ENCODE measurements at places on chromosomes 3 and 15.

DNA sequence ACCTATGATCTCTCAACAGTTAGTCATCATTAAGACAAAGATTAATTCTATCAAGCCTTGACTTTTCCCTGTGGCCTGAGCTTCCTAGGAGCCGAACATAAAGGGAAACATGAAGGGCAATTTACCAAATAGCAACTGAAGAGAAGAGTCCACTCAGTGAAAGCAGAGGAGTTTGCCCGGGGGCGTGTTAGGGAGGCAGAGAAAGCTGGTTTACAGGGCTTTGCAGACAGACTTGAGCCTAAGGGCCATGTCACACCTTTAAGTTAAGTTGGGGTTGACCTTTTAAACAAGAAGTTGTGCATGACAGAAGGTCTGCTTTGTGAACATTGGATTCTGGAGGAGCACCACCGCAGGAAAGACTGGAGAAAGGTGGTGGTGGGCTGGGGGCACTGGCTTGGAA, 701.8 kb upstream of the CFAP20DC start:
- no peak for DNase-seq

GRCh38 chr3:181358060-181358459, 353.7 kb upstream of the SOX2 start:
- no peak for DNase-seq

GRCh38 chr3:59128685-59129084, 78.9 kb upstream of the CFAP20DC start:
- no peak for DNase-seq

- DNase-seq = no peak
These were observed 32.3 kb upstream of the RAB7A start for GRCh38 chr3:128693696-128694095.

GRCh38 chr3:33113772-33114621, at the start of gene CRTAP:
CRTAP (plus strand) TSS chr3:33114014; CDS start chr3:33114078, 64 bp downstream.
- peak; percentile 73 for DNase-seq

GRCh38 chr3:195253923-195254432, 17.0 kb downstream of the XXYLT1 start:
- no peak for DNase-seq

- DNase-seq = no peak
These were observed 412 bp downstream of the CHDH start for GRCh38 chr3:53845881-53846133.

GRCh38 chr15:85463276-85463892, 83.0 kb downstream of the AKAP13 start:
- DNase-seq = no peak

- no peak for DNase-seq
These were observed 96.6 kb downstream of the LRRC3B start for GRCh38 chr3:26719134-26719533.

GRCh38 chr3:166052440-166052839, 215.2 kb upstream of the BCHE start:
- DNase-seq = no peak

DNA sequence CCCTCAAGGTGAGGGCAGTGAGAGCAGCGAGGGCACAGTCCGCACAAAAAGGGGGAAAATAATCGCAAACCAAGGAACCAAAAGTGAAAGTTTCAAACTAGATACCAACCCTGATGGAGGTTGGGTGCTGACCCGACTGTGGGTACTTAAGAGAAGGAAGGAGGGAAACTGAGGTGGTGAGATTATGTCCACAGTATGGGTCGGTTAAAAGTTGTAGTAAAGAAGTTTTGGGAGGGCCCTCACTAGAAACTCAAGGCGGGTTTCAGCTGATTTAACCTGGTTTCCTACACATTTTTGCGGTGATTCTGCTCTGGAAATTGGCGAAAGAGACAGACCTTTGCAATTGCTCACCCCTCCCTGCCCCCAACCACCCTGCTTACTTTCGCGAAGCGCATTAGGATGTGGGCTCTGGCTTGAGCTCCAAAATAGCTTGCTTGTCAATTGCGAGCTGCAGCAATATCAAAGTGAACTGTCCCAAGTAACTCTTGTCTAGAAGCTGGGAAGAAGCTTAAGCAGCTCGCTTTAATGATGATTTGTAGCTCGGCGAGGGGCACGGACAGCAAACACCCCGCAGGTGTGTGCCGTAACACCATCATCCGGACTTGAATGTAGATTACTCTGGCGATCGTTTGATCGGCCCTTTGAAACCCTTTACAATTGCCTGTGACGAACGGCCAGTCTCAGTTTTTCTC, 15.8 kb downstream of the SOX2 start:
- no peak for DNase-seq

DNA sequence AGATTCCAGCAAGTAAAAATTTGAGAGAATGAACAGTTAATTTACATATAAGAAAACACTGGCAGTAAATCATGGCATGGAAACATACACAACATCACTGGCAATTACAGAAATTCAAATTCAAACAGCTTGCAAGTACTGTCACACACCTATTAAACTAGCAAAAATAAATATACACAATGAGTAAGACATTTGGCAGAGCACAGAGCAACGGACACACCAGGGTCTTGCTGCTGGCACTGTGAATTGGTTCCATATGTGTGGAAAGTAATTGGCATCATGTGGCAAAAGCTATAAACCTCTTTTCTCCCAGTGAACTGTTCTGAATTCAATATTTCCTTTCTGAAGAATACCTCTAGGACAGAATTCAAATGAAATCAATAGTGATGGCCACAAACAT, 78.3 kb downstream of the LRRK1 start:
- peak; percentile 32 for DNase-seq

GRCh38 chr3:51591231-51591630, 52.7 kb downstream of the RAD54L2 start:
- DNase-seq = no peak

- DNase-seq = no peak
These were observed 70.5 kb upstream of the HEG1 start for GRCh38 chr3:125126323-125126722.

- DNase-seq = no peak
These were observed 15.7 kb downstream of the THOC7 start for GRCh38 chr3:63847718-63848450.

- no peak for DNase-seq
These were observed 16.6 kb downstream of the HAPLN3 start for GRCh38 chr15:88878720-88879184.

- DNase-seq = no peak
These were observed 323.2 kb upstream of the SLCO3A1 start for GRCh38 chr15:91530279-91530678.

DNA sequence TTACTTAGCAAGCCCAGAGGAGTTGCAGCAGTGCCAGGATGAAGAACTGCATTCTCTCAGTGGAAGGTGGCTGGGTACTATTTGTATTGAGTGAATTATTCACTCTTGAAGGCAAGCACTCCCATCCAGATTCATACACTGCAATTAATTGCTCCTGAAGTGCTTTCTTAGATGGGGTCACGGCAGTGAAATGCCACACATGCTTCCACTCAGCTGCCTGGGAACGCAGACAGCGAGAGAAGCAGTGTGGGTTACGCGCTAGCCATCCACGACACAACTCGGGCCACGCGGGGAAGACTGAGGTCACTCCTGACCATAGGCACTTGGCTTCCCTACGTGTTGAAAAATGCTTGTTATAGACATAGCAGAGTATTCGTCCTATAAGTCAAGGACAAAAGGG, 30.8 kb upstream of the LMCD1 start:
- DNase-seq = no peak

GRCh38 chr3:120298996-120299395, 14.0 kb upstream of the GPR156 start:
- DNase-seq = no peak

DNA sequence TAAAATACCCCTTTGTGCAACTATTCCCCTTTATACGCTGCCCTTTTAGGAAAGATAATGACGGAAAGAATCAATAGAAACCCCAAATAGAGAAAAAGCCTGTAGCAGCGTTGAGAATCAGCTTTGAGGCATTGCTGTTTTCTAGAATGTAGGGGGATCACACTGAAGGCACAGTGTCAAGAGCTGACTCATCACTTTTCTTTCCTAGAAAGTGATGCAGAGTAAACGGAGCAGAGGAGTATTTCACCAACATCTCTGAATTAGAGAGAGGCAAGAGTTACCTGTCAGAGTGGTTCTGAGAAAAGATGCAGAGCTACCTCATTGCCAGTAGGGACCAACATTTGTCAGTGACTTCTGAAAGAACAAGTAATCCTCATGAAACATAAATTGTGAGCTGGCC, 269.8 kb upstream of the TMC3 start:
- DNase-seq = no peak

- DNase-seq = no peak
These were observed 33.5 kb downstream of the MYL3 start for GRCh38 chr3:46829699-46830208.

DNA sequence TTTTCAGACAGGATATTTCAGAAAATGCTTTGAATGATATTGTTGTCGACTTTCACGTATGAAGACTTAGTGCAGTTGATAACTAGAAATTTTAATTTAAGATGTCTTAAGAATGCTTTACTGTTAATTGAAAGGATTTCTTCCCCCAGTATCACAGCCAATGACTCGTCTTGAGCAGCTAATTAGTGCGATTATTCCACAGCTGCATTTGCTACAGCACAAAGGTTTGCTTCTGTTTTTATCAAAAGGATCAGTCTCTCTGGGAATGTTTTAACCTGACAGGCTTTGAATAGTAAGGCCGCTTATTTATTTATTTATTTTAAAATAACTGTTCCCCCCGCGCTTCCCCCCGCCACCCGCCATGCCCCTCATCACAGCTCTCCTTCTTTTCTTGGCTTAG, 123.5 kb upstream of the SAMMSON start:
- no peak for DNase-seq

GRCh38 chr3:48016301-48016973, at the start of gene MAP4:
MAP4 (minus strand) TSS chr3:48016416; CDS start chr3:47998860, 17,556 bp downstream.
- no peak for DNase-seq

- no peak for DNase-seq
These were observed 59.0 kb upstream of the TRPC1 start for GRCh38 chr3:142664819-142665218.

DNA sequence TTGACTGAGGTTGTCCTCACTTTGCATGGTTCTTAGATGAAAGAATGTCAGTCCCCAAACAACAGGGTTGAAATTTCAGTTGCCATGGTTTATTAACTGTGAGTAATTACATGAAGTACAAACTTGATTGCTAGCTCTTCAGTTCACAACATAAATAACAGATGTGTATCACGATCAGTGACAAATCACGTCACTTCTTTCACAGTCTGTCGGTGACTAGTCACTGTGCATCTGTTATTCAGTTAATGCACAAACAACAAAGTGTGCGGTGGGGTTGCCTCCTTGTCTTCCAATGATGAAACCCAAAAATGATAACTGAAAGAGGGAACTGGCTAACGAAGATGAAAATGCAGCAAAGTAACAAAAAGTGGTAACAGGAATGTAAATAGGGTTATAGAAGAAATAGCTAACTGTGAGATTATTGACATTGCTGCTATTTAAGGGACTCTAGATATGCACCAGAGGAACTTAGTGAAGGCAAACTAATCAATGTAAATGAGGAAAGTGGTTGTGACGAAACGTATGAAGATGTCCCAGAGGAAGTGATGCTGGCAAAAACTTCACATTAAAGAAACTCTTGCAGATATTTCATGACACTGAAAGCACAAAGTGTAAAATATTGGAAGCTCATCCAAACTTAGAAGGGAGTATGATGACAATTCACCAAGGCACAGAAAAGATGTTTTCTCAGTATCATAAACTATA, 159.3 kb downstream of the WDR76 start:
- no peak for DNase-seq

- DNase-seq = no peak
These were observed 179.4 kb downstream of the ABHD5 start for GRCh38 chr3:43870120-43870519.

- DNase-seq = no peak
These were observed 140.9 kb upstream of the TP63 start for GRCh38 chr3:189490337-189490736.

GRCh38 chr15:51621936-51622603, 501 bp downstream of the DMXL2 start:
- no peak for DNase-seq

DNA sequence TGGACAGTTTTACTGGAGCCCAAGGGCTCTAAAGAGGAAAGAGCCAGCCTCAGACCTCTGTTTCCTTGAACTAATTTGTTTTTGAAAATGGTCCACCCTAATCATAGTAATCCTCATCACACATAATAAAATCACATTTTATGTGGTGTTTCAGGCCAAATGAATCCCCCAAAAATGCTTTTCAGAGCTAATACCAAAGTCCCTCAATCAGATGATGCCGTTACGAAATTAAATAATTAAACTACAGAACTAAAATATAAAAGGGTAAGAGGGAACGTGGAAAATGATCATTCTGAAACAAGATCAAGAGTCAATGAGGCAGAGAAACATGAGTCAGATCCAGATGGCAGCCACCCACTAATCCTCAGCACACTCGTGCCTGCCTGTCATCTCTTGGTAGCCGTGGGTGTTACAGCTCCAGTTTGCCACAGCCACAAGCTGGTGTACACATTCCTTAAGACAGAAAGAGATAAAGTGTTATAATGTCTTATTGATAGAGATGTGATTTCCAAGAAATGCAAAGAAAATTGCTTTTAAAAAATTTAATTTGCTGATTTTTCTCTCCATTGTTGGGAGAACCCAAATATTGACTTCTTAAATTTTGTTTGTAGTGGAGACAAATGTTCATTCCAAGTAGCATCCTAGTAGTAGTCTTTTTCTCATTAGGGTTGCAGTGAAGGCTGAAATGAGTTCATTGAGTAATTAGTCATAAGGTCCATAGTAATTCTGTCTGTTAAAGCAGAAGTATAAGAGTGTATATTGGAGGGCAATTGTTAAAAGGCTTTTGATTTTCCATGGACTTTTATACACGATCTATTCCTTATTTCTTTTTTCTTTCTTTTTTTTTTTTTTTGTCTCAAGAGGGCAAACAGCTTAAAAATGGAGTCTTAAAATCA, 104.2 kb downstream of the AGBL1 start:
- DNase-seq = no peak

- DNase-seq = no peak
These were observed 3.5 kb upstream of the SHISA5 start for GRCh38 chr3:48507256-48508061.

DNA sequence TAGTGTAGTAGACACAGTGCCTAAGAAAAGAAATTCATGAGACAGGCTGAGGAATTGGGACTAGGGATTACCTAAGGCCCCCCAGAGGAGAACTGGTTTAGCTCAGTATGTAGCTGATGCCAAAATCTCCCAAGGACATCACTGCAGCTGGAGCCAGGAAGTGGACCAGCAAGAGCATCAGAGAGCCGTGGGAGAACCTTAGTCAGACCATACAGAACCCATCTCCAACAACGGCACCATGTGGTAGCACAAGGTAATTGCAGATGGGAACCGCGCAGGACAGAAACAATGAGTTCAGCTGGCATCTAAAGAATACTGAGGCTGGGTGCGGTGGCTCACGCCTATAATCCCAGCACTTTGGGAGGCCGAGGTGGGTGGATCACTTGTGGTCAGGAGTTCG, 81.7 kb downstream of the WNT5A start:
- no peak for DNase-seq

DNA sequence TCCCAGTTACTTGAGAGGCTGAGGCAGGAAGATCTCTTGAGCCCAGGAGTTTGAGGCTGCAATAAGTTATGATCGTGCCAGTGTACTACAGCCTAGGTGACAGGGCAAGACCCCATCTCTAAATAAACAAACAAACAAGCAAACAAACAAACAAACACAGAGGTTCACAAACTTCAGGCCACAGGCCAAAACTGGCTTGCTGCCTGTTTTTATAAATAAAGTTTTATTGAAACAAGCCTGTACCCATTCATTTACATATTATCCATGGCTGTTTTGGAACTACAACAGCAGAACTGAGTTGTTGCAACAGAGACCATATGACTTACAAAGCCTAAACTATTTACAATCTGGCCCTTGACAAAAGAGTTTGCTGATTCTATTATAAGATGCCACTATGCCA, 6.5 kb downstream of the DYNC1LI1 start:
- DNase-seq = no peak

Measured in HS-5 (cell line).